Right atrium auricular region (tissue), 2 donors: ENCODE measurements at places on chromosomes 11 and 22. TPM values are rescaled to one million over a fixed set of nuclear protein-coding genes. Genes with fewer than 3 reads are reported as not detected.

Gene SLN
- total RNA-seq = 1,160 TPM

Gene OR1S1
- not detected for total RNA-seq

Gene PIH1D2
- total RNA-seq = 1.7 TPM

Gene SLC22A6
- not detected for total RNA-seq

Gene MS4A1
- total RNA-seq = not detected

Gene POU2F3
- total RNA-seq = not detected

Gene OR52A1
- total RNA-seq = not detected

Gene IGLL1
- total RNA-seq = not detected

Gene KCNQ1OT1
- 0.37 TPM for total RNA-seq

Gene SMC1B
- total RNA-seq = not detected

Gene FGF3
- not detected for total RNA-seq

GRCh38 chr11:2507212-2507901 lies 62.5 kb downstream of the KCNQ1 start:
- no peak for DNase-seq

DNA sequence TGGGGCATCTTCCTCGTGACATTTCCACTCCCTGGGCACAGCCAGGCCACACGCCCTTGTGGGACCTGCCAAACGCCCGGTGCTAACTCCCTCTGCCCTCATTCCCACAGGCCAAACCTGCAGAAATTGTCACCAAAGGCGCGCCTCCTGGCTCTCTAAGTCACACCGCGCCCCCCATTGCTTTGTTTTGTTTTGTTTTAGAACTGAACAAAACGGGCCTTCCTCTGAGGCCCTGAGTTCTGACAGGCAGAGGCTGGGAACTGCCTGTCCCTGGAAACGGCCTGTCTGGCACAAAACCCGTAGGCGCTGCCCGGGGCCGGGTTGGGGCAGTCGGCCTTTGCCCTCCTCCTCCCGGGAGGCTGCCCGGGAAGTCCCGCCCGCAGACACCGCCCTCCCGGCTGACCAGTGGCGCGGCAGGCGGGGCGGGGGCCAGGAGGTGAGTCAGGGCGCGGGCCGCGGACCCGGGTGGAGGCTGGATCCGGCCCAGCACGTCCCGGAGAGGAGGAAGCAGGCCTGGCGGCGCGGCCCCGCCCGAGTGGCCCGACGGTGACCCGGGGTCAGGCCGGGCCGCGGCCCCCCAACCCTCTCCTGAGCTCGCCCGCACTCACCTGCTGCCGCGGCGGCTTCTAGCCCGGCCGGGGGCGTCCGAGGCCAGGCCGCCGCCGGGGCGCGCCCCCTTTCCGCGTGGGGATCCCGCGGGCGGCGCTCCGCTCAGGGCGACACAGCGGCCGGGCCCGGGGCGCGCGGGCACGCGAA lies 465 bp downstream of the SUN2 start:
- peak; percentile 96 for DNase-seq

GRCh38 chr11:134240592-134240991 lies 12.6 kb downstream of the THYN1 start:
- no peak for DNase-seq

DNA sequence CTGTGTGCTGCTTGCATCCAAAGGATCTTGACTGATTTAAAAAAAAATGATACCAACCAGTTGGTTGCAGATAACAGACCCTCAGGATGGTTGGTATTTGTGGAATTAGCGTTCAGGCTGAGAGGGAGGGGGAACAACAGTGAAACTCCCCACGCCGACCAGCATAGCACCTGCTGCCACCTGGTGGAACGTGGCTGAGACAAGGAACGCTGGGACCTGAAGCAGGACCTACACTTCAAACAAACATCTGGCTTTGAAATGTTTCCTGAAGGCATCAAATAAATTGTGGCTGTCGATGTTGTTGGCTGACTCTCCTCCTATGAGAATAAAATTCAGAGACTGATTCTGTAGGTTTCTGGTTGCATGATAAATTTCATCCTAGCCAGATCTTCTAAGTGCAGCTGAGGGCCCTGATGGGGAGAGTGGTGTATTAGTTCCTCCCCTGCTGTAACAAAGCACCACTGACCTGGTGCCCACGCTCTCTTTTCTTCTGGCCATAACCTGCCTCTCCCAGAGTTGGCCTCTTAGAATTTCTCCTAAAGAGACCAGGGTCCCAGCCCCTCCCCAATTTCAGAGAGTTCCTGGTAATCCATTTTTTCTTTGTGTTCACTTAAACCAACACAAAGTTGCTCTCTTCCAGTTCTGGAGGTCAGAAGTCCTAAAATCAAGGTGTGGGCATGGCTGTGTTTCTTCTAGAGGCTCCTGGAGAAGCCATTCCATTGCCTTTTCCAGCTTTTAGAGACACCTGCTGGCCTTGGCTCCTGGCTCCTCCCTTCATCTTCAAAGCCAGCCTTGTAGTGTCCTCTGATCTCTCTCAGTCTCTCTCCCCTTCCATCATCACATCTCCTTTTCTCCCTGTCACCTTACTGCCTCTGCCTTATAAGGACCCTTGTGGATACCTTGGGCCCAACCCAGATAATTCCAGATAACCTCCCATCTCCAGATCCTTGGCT lies 17.3 kb downstream of the APOL2 start:
- DNase-seq = no peak

DNA sequence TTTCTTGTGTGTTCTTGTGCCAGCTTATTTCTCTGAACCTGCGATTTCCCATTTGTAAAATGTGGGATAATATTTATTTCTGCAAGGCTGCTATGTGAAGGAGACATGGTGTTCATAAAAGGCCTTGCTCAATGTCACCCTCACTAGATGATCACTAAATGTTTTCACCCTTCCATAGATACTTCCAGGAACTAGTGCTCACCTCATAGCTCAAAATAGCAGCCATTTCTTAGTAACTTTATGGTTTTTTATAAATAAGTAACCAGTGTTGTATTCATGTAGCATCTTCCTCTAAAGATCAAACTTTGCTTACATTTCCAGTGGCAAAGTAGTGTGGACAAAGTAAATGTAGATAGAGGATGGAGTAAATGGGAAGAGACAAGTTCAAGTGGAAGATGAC lies 23.8 kb downstream of the SYTL2 start:
- DNase-seq = no peak

- DNase-seq = no peak
These were observed 22.8 kb downstream of the PICALM start for GRCh38 chr11:86046116-86046515.

DNA sequence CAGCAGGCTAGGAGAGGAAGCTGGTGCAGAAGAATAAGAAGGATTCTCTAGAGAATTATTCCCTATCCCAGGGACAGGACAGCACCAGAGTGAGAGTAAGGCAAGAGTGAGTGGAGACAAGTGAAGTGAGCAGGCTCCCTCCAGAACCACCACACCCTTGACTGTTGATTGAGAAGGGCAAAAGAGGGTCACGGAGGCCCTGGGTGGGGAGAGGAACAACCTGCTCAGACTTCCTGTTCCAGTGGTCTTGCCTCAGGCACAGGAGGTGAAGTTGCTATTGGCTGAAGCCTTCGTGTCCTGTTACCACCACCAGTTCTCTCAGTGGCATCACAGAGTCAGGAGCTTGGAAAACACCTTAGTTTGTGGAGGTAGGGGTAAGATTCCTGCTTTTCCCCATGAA lies 51.7 kb upstream of the CCDC89 start:
- no peak for DNase-seq

DNA sequence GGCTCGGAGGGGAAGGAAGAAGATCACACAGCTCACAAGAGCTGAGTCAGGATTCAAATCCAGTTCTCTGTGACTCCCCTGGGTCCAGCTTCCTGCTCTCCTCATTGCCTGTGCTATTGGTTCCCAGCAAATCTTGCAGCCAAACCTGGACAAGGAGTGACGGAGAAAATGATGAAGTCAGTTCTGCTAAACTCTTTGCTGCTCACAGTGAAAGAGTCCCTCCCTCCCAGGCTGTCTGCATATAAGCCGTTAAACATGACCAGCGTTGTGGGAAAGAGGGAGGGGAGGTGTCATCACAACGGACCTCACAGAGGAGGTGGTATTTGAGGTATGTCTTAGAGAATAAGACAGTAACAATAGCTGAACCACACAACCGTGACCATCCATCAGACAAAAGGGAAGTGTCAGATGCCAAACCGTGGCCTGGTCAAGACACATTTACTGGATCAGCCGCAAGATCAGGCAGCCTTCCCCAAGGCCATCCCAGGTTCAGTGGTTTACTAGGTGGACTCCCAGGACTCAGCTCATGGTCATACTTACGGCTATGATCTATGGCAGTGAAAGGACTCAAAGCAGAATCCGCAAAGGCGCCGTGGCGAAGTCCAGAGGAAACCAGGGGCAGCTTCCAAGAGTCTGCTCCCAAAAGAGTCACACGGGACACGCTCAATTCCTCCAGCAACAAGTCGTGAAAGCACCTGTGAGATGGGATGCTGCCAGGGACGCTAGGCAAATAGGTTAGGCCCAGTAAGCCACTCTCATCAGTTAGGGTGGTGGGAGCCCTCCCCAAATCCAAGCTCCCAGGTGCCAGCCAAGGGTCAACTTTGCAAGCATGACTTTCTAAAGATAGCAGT lies 2.8 kb upstream of the CYTH4 start:
- no peak for DNase-seq

- no peak for DNase-seq
These were observed 77.0 kb downstream of the ST3GAL4 start for GRCh38 chr11:126432525-126432924.

DNA sequence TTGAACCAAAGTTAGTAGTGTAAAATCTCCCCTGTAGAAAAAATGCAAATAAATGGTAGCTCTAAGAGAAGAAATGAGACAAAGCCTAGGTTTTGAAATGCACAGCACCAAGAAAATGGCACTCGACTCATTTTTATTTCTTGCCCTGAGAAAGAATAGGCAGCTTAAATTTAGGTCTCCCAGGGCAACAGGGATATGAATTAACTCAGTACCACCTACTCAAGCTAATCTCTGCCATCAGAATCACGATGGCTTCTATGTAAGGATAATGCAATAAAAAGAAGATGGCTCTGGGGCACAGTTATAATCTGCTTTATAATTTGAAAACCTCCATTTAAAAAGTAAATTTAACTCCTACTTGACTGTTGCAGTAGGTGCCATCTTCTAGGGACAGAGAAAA lies 1784.3 kb downstream of the LRRC4C start:
- DNase-seq = no peak

DNA sequence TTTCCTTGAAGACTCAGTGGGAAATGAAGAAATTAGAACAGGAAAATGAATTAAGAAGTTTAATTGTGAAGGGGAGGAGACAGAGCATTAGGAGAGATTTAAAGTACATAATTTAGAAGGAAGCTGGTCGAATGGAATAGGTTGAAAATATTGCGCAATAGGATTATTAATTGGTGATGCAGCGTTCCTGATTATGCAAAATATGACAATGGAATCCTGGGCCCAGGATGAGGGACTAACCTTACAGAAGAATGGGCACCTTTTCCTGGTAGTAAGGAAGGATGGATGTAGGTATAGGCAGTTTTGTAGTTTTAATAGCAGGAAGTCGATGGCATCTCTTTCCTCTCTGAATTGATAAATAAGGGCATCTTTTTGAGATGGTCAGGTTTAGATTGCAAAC lies 7.8 kb downstream of the TTC12 start:
- no peak for DNase-seq

GRCh38 chr22:20436307-20436767 lies 1.3 kb downstream of the SCARF2 start:
- DNase-seq = no peak

GRCh38 chr11:64637334-64638017 lies 46.5 kb downstream of the SLC22A12 start:
- DNase-seq = no peak

- DNase-seq = no peak
These were observed 728 bp downstream of the DCUN1D5 start for GRCh38 chr11:103091064-103091800.

DNA sequence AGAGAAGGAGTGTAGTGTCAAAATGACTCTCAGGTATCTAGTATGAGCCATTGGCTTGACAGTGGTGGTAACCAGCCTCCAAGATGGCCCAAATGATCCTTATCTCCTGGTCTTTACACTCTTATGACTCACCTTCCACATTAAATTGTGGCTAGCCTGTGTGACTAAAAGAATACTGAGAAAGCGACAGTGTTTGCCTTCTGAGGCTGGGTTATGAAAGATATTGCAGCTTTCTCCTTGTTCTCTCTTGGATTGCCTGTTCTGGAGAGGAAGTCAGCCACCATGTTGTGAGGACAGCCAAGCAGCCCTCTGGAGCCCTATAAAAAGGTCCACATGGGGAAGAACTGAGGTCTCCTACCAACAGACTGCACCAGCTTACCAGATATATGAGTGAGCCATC lies 15.8 kb downstream of the C11orf71 start:
- DNase-seq = no peak

DNA sequence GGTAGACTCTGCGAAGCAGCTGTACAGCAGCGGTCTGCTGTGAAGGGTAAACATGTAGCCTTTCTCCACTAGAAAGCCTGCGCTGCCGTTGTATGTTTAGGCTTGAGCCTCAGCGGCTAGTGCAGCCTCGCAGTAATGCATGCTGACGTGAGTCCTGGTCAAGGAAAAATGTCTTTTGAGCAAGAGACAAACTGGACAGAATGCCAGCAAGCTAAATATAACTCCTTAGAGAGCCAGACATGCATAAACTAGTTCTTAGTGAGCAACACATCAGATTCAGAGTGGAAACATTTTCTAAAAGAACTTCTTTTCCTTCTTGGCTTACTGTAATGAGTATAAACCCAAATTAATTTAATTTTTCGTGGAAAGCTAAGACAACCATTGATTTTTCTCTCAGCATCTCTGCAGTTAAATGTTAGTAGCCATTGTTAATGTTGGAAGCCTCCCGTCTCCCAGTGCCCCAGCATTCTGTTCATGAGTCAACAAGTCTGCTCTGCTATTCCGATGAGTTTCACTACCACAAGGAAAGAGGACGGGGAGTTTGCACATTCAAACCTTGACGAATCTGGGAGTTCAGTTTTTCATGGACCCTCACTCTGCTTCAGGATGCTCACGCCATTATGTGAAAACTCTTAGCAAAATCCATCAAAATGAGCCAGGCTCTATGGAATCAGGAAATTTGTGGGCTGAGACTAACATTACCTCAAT lies 51.4 kb downstream of the JAM3 start:
- peak; percentile 71 for DNase-seq

- DNase-seq = no peak
These were observed 1.7 kb downstream of the AMOTL1 start for GRCh38 chr11:94769880-94770279.

DNA sequence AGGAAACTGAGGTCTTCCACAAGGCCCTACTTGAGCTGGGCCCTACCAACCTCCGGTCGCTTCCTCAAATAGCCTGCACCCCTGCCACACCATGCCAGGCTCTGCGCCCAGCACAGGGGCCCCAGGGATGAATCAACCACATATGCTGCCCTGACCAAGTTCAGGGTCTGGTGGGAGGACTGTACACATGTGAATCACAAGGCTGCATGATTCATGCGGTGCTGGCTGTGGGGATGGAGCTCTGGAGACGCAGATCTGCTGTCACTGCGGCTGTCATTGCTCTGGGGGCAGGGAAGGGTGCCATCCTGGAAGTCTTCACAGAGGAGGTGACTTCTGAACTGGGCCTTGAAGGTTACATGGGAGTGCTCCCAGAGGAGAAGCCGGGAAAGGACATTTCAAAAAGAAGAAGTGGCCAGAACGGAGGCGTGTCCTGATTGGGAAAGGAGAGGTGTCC lies 21.5 kb downstream of the CYTH4 start:
- peak; percentile 64 for DNase-seq
